ENCODE measurements at places on chromosomes 12 and 14.

DNA sequence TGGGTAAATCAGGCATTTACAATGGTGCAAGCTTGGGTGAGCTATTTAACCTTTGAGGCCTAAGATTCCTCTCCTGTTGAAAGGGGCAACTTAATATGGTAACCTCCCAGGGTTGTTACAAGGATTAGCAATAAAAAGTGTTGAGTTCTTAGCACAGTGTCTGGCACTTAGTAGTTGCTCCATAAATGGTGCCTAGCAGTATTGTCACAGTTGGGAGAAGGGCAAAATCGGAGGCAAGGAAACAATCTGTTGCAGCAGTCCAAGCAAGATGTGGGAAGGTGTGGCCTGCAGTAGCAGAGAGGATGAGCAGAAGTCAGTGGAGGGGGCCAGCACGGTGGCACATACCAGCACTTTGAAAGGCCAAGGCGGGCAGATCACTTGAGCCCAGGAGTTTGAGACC is 7.3 kb upstream of the SP7 start:
- DNase-seq: no peak

DNA sequence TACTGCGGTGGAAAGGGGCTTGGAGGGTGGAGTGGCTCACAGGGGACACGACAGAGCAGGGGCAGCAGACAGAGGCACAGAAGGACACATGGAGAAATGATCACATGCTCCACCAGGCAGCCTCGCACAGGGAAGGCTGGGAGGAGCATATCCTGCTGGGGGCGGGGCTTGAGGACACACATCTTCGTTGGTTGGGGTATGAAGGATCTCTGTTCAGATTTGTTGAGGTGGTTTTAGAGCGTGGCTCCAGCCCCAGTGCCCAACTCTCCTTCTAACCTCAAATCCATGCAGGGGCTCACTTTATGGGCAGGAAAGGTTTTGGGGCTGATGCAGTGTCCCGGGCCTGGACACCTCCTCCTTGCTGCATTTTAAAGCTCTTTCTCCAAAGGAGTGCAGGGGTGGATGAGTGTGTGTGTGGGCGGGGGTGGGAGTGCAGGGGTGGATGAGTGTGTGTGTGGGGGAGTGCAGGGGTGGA is 733 bp upstream of the P3H3 start:
- peak; percentile 77 for DNase-seq

DNA sequence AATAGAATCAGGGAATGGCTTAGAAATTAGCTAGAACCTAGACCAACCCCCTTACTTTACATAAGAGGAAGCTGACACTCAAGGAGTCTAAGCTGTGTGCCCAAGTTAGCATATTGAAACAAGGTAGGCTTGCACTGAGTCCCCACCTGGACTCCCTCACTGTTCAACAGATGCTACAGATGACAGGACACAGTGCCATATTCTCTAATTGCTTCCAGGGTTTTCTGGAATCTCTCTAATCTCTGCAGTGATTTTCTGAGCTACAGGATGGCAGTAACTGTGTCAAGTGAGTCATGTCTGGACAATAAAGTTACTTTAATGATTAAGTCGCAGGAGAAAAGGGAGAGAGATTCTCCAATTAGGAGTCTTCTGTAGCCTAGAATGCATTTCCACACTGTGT is 35.8 kb downstream of the AKAP6 start:
- no peak for DNase-seq

DNA sequence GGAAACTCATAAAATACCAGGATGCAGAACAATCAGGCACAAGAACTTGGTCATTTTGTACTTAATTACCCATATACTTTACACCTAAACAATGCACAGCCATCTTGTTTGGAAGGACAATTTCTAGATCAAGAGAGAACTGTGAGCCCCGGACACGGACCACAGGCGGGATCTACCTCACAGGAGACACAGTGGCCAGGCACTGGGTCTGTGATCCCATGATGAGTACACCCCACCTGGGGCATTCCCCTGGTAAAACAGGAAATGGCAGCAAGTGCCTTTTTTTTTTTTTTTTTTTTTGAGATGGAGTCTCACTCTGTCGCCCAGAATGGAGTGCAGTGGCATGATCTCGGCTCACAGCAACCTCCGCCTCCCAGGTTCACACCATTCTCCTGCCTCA is 15.2 kb downstream of the GOLGA3 start:
- DNase-seq: no peak

GRCh38 chr14:27134200-27134599 is 536.4 kb upstream of the NOVA1 start:
- no peak for DNase-seq

- DNase-seq: no peak
These were observed 23.1 kb downstream of the XRCC3 start for GRCh38 chr14:103692159-103692558.

DNA sequence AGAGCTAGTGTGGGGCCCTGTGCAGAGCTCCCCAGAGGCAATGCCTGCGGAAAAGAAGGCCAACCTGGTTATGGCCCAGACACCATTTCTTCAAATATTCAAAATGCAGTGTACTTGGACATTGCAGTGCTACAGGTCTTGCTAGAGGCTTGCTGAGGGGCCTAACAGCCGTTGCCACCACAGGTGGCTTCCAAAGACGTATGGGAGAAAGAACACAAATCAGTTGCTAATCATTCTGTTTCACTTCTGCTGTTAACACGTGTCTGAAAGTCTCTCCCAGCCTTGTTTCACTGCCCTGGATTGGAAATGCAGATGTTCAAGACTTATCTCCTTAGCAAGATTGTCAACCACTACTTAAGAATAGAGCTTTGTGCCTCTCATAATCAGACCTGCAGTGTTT is 925.9 kb downstream of the GALC start:
- DNase-seq: no peak

DNA sequence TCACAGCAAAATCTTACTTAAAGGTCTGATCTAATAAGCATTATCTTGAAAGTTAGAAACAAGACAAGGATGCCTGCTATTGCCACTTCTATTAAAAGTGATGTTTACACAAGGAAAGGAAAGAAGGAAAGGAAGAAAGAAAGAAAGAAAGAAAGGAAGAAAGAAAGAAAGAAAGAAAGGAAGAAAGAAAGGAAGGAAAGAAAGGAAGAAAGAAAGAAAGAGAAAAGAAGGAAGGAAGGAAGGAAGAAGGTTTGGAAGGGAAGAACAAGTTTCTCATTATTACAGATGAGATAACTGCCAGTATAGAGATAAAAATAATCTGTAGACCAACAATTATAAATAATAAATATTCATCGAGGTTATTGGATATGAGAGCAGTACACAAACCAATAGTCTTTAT is 35.8 kb upstream of the KCNA1 start:
- no peak for DNase-seq

DNA sequence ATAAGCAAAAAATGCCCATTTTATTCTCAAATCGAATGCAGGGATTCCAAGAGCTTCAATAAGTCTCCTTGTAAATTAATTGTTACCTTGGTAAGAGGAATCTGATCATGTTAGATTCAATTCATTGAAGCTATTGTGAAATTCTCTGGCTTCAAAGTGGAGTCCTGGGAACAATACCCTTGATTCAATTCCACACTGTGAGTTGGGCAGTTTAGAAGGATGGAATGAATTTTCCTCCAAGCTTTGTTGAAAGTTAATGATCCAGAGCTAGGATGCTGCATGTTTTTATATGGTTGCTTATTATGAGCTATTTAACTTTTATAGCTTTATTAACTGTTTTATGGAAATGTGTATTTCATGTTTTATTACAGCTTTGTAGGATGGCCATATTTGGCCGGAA is 89.9 kb upstream of the IGF1 start:
- no peak for DNase-seq

DNA sequence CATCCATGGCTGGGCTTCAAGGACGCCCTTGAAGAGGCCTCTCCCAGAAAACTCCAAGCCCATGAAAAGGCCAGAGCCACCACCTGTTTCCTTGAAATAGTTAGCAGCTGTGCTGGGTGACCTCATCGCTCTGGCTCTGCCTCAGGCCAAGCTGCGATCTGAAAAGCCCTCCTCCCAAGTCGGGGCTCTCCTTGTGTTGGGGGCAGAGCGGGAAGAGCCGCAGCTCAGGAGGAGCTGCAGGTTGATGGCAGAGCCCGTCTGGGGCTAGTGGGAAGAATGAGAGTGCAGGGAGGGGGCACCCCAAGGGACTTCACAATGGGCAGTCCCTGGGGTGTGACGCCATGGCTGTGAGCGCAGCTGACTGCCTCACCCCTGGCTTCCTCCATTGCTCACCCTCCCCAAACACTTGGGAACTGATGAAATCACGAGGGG is 50.0 kb upstream of the STON2 start:
- DNase-seq: no peak

DNA sequence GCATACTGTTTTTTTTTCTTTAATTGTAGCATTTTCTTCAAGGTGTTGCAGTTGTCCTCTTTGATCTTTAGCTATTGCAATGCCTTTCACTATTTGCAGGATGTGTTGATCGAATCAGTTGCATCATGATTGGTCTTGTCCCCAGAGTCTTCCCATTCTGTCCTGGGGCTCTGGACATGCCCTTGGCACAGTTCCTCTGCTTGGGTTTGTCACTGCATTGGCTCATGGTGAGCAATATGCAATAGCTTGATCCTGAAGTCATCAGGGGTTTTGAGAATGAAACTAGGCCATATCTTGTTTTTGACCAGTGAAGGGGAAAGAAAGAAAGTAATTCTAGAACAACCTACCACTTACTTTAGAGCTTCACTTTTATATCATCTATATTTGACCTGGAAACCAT is 281.5 kb downstream of the TMEM117 start:
- no peak for DNase-seq

- DNase-seq: no peak
These were observed 642 bp upstream of the PAN2 start for GRCh38 chr12:56334490-56334793.

DNA sequence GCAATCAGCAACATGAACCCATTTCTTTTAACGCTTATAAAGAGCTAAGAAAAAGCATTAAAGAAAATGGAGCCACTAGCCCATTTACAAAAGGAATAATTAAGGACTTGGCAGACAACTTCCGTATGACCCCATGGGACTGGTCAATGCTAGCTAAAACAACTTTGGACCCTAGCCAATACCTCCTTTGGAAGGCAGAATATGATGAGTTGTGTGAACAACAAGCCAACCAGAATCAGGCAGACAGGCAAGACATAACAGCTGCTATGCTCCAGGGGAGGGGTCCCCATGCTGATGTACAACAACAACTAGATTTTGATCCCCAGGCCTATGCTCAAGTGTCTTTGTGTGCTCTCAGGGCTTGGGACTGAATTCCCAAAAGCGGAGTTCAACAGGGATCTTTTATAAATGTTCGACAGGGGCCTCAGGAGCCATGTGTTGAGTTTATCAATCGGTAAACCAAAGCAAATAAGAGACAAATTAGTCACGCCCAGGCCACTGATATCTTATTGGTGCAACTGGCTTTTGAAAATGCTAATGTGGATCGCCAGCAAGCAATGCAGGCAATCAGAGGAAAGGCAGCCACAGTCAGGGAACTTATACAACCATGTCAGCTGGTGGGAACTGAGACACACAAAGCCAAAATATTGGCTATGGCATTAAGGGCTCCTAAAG is 254.4 kb upstream of the DIO2 start:
- no peak for DNase-seq

- no peak for DNase-seq
These were observed 512.0 kb downstream of the FOXG1 start for GRCh38 chr14:29278301-29279263.

GRCh38 chr12:115811045-115811444 is 466.4 kb downstream of the MED13L start:
- no peak for DNase-seq

- no peak for DNase-seq
These were observed 107.5 kb downstream of the ADGRD1 start for GRCh38 chr12:131061041-131061806.

GRCh38 chr12:93794738-93795137 is 117.6 kb downstream of the CRADD start:
- no peak for DNase-seq

GRCh38 chr12:28161697-28162096 is 28.6 kb upstream of the CCDC91 start:
- no peak for DNase-seq

DNA sequence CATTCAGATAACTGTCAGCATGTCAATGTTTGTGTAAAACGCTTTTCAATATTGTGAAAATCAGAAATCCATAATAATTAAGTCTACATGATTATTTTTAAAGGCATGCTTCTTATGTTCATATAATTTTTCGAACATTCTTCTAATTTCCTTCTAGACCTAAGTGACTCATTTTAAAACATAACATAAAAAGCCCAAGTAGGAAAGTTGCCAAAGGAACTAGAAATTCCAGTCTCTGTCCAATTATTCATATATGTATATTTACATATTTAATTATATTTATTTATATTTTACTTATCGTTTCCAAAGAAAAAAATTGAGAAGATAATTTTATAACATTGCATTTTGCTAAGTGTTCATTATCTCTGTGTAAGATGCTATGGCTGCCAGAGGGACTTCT is 110.4 kb downstream of the TMTC1 start:
- no peak for DNase-seq

DNA sequence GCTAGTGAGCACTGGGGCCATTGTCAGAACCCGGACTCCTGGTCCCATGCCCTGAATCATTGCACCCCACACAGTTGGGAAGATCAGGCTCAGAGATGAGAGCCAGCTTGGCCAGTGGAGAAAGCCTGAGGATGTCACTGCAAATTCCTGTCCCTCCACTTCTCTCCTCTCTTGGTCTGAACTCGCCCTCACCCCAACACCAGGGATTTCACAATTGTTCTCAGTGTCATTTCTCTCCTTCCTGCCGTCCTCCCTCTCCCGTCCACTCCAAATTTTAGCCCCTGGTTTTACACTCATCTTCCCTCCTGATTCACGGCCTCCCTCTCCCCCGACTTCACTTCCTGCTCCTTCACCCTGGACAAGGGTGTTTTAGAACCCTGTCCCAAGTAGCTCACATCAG is 11.1 kb downstream of the KRT75 start:
- no peak for DNase-seq

GRCh38 chr12:93908846-93909567 is 231.8 kb downstream of the CRADD start:
- DNase-seq: no peak

DNA sequence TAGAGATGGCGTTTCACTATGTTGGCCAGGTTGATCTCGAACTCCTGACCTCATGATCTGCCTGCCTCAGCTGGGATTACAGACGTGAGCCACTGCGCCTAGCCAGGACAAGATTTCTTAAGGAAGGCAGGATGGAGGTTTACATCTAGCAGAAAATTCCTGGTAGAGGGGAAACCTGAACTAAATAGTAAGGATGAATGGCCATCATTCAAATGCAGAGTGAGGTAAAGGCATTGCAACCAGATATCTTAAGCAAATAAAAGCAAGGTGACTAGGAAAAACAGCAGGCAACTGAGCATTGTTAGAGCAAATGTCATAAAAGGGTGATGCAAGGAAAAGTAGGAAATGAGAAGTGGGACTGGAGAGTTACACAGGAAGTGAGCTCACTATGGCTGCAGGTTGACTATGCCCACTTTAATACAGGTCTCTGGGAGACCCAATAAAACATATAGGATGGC is 133.0 kb downstream of the SOX5 start:
- DNase-seq: no peak

GRCh38 chr12:62267480-62267879 is 7.3 kb downstream of the USP15 start:
- no peak for DNase-seq

DNA sequence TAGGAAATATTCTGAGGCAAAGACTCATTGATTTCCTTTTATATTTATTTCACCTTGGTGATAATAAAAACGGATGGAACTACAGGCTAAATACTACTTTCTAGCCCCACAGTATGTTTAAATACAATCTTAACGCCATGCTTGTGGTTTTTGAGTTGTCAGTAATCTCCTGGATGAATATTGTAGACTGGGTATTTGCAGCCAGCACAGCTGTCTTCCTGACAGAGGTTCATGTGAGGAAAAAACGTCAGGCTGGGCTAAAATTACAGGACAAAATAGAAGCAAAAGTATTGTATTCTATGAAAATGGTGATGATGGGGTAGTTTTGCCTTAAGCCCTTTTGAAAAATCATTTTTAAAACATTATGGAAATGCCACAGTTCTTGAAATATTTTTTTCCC is 140.9 kb downstream of the CCDC91 start:
- DNase-seq: no peak
